ENCODE measurements at places on chromosomes 12 and 14.

DNA sequence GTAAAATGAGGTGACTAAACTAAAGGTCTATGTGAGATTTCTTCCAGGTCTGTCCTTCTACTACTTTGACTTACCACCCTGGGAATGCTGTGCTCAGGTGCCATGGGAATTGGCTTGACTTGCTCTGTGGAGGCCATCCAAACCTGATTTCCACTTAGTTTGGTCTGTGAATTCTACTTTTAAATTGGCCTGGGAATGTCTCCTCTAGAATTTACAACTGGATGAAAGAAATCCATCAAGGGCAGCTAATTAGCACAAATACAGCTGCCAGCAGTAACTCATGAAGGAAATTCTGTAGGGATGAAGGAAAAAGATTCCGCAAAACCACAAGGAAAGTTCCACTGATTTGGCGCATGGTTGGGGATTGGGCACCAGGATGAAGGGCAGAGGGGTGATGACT is 31.7 kb upstream of the FRMD6 start:
- DNase-seq, result no peak

DNA sequence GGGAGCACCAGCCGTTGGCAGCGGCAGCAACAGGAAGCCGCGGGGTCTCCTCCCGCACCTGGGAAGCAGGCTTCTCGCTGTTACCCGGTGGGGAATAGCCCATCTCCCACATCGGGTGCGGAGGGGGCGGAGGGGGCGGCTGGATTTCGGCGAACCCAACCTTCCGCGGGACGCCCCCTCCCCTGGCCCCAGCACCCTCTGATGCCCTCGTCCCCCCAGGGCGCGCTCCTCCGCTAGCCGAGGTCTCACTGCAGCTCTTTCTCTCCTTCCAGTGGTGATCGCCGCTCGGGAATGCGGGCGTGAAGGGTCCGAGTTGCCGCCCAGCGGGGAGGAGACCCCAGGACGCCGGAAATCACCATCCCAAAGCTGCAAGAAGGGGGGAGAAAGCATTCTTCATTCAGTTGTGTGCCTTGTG is 303 bp downstream of the SAMD4A start:
- DNase-seq, result no peak

- DNase-seq, result peak; percentile 30
Measured at GRCh38 chr12:108360487-108360886, 21.4 kb upstream of the CMKLR1 start.

DNA sequence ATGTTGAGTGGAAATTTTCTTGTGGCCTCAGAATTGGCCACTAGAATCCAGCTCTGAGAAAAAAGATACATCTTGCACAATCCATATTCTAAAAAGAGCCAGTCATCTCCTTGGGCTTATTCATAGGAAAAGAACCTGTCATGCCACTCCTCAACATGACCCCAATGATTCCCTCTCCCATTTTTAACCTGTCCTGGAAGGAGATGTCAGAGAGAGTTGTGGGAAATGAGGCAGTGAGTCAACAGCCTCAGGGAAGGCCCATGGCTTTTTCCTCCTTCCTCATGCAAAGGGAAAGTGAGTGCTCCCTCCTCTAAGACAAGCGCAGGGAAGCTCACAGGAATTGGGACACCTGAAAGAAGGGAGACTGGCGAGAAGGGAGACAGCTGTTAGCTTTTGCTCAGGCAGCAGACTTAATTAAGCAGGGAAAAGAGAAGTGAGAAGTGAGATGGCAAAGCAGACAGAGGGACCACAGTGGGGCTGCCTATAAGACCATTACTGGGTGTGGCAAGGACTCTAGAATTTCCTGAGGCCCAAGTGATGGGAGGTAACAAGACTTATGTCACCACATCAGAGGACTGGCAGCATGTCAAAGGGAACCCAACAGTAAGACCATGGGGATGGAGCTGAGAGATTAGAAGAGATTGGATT is 10.2 kb upstream of the DHRS7 start:
- no peak for DNase-seq

GRCh38 chr12:110857528-110857927 is 10.7 kb downstream of the CCDC63 start:
- no peak for DNase-seq

DNA sequence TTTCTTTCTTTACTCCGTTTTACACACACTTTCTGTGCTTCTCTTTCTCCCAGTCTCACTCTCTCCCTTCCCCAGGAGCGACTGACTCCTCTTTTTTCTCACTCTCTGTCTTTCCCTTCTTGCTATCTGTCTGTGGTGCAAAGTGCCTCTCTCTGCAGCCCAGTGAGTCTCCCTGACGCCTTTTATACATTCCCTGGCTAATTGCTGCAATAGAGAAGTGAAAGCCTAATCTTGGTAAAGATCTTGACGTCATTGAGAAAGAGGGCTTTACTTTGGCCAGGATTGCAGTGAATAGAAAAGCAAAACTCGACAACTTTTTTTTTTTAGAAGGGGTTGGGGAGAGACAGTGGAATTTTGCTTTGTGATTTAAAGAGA is 706 bp upstream of the DIO2 start:
- DNase-seq, result no peak

DNA sequence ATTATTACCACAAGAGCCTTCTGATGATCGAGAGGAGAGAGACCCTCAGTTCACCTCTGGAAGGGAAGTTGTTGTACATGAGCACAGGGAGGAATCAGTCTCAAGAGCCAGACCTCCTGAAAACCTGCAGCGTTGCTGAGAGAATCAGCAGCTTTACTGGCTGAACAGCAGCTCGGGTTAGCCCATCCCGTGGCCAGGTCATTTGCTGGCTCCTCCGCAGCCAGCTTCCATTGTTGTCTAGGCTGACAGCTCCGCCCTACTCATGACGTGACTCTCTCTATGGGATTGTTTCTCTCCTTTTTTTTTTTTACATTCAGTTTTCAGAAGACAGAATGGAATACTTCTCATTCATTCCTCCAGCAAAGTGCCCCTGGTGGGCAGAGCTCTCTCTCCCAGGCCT is 69.9 kb downstream of the TGFB3 start:
- no peak for DNase-seq

- no peak for DNase-seq
Measured at GRCh38 chr14:59346796-59347510, 118.2 kb downstream of the GPR135 start.

DNA sequence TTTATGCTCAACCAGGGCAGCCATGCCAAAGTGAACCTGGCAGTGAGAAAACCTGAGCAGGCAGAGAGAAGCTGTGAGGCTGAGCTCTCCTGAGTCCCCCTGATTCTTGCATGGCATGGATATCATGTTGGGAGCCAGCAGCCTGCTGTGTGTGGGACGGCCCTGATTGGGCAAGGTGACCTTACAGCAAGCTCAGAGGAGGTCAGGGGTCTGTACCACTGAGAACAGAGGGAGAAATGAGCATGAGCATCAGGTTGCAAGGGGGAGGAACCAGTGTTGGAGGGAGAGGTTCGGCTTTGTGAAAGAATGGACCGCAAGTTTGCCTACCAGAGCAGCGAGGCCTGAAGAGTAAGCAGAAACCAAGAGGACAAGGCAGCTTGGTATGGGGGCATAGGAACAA is 59.1 kb upstream of the PTGR2 start:
- DNase-seq, result no peak

GRCh38 chr12:27709932-27710591 is 570 bp upstream of the MRPS35 start:
- DNase-seq, result no peak

GRCh38 chr12:39627914-39628313 is 8.3 kb upstream of the ABCD2 start:
- DNase-seq, result no peak

DNA sequence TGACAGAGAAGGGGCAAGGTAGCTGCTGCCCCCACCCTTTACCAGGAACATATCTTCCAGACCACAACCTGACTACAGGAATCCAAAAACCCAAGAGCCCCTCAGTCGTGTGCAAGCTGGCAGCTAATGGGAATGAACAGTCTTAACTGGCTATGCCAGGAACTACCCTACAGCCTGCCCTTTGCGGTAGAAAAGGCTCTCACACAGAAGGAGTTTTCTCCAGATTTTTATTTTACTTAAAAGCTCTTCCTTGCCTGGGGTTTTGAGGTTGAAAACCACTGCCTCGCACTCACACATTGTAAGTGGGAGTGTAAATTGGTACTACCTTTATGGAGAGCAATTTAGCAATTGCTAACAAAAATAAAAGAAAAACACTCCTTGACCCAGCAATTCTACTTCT is 28.3 kb downstream of the PITPNM2 start:
- no peak for DNase-seq

DNA sequence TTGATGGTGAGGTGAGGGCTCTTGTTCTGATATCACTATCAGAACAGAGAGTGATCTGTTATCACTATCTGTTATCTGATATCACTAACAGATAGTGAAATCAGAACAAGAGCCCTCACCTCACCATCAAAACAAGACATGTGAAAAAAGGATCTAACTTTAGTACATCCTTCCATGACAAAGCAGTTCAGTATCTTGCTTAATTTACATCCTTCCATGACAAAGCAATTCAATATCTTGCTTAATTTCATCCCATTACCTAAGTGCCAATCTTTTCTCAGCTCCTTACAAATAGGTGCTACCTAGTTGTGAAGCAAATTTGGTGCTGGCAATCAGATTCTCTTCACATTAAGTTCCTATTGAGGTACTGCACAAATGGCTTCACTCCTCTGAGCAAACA is 1865.6 kb upstream of the FLRT2 start:
- no peak for DNase-seq

DNA sequence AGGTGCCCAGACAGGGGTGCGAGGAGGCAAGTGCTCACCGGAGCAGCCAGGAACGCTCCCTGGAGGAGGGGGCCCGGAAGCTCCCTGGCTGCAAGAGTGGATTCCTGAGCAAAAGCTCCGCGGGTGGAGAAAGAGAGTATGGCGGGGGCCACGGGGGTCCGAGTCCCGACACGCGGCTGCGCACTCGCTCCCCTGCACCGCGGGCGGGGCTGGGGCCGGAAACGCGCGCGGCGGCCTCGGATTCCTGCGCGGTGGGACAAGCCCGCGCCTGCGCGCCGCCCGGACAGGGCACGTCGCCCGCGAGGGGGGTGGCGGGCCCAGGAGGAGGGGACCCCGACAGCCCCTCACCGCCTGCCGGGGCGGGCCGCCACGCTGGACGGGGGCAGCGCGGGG is 27.8 kb upstream of the GPR132 start:
- no peak for DNase-seq

GRCh38 chr12:8903646-8904045 is 10.7 kb upstream of the PHC1 start:
- no peak for DNase-seq

DNA sequence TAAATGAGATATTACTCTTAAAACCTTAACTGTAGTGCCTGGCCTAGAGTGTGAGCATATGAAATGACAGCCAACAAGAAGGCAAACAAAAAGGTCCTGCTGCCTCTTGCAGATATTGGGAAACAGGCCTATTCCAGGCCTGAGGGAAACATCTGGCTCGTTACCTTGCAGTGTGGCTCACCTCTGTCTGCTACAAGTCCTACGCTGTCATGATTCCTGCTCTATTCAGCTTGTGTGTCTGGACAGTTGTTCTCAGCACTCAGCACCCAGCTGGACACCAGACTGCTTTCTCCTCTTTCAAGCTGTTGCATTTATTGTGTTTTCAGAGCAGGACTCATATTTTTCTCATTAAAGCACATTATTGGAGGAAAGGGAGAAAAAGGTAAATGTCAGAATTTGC is 113.5 kb downstream of the TMTC2 start:
- no peak for DNase-seq

GRCh38 chr12:38904537-38905479 is 583 bp downstream of the CPNE8 start:
- DNase-seq, result peak; percentile 68

- DNase-seq, result no peak
Measured at GRCh38 chr12:4270831-4271716, 2.5 kb upstream of the CCND2 start.

DNA sequence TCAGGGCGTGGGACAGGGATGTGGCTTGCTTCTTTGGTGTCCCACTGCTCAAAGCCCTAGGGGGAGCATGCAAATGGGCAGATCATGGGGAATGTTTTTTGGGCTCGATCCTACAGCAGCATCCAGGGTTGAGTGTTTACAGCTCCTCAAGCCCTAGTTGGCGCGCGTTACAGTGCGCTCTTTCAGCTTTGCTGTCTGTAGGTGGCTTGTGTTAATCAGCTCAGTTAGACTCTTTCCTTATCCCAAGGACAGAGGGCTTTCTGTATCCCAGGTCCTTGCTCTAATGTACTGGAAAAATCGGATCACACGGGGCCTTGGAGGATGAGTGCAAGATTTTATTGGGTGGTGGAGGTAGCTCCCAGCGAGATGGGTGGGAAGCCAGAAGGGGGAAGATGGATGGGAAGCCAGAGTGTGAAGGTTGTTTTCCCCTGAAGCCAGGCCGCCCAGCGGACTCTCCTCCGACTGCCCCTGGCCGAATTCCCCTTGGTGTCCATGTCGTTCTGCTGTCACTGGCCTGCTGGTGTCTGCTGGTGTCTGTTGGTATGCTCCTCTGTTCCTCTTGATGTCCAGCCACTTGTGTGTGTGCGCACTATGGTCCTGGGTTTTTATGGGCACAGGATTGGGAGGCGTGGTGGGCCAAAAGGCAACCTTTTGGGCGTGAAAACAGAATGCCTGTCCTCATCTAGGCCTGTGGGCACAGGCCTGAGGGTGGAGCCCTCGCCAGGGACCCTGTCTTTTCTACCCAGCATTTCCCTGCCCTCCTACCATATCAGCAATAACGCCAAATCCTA is 10.7 kb upstream of the TXNRD1 start:
- DNase-seq, result no peak

DNA sequence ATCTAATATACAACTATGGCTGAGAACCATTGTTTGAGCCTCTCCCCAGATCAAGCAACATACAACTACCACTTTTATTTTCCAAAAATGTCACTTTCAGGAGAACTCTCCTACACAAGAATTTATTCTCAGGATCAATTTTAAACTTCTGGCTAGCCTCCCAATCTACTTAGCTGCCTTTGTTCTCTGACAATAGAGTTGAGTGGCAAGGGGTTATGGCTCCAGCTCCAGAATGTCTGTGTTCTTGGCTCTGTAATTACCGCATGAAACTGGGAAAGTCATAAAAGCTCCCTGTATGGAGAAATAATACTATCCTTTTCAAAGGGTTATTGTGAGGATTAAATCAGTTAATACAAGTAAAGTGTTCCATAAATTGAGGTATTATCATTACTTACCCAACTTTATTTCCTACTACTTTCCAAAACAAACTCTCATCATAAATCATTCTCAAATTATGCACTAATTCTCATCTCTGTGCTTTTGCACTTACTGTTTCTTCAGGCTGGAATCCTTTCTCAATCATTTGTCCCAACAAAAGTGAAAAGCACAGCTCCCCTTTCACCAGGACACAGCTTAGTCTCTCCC is 121.9 kb downstream of the GARIN6 start:
- no peak for DNase-seq
